SK-N-DZ (cell line): ENCODE measurements at places on chromosomes 7 and 10.

DNA sequence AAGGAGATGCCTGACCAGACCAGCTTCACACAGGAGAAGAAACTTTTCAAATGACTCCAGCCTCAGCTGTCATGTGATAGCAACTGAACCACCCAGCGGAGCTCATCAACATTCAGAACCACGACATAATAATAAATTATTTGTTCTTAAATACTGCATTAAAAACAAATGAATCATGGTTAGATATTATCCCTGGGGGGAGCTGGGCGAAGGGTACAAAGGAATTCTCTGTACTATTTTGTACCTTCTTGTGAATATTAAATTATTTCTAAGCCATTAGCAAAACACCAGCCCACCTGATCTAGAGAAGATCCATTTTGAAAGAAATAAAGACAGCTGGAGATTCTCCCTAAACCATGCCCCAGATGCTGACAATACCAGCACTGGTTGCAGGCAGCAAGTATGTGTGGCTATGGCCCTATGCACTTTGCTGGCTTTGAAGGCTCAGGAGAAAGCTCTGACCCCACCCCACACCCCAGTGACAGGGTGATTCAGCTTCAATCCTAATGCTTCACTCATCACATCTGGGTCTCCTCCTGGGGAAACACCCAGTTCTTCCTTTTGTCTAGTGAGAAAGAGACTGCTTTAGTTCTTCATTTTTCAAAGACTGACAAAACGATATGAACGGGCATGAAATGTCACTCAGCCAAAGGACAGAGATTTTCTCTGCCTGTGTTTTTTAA lies 45.5 kb upstream of the NKX2-3 start:
- no peak for DNase-seq

- no peak for DNase-seq
These were observed 279.2 kb downstream of the MAD1L1 start for GRCh38 chr7:1953199-1954190.

DNA sequence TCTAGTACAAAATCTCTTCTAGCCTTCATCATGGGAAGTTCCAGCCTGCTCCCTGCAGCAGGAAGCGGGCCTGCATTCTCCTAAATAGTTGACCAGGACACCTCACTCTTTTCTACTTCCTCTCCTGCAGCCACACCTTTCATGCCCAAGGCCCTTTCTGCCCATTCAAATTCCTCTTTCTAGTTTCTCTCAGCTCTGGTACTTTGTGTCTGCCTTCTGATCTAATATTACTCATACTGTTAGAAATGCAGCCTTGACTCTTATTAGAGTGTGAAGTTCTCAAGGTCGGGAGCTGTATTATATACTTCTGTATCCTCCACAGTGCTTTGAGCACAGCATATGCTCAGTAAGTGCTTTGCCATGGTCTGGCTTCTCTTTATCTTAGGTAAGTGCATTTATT lies 103.1 kb downstream of the PRKCQ start:
- no peak for DNase-seq

DNA sequence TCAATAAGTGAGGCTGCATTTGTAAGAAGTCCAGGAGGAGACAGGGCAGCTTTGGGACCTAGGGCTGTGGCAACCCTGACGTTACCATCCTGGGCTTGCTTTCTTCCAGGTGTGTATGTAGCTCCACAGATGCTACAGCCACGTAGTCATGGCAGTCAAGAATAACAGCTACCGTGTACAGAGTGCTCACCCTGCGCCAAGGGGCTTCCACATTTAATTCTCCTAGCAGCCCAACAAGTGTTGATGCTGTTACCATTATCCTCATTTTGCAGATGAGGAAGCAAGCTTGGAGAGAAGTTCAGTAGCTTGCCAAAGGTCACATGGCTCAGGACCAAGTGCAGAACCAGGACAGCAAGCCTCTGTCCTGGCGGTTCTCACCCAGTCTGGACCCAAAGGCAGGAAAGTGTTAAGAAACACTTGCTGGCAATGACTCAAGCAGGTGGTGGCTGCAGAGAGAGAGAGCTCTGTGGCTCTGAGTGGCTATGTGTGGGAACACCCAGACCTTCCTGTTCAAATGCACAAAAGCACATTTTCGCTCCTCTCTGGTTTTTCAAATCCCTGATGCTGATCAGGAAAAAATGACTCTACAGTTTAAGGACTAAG lies 89.8 kb downstream of the CREM start:
- no peak for DNase-seq

- DNase-seq, result no peak
These were observed 423.2 kb downstream of the PTPRN2 start for GRCh38 chr7:158164101-158165095.

- DNase-seq, result no peak
These were observed 1.6 kb downstream of the INHBA start for GRCh38 chr7:41701068-41701941.

DNA sequence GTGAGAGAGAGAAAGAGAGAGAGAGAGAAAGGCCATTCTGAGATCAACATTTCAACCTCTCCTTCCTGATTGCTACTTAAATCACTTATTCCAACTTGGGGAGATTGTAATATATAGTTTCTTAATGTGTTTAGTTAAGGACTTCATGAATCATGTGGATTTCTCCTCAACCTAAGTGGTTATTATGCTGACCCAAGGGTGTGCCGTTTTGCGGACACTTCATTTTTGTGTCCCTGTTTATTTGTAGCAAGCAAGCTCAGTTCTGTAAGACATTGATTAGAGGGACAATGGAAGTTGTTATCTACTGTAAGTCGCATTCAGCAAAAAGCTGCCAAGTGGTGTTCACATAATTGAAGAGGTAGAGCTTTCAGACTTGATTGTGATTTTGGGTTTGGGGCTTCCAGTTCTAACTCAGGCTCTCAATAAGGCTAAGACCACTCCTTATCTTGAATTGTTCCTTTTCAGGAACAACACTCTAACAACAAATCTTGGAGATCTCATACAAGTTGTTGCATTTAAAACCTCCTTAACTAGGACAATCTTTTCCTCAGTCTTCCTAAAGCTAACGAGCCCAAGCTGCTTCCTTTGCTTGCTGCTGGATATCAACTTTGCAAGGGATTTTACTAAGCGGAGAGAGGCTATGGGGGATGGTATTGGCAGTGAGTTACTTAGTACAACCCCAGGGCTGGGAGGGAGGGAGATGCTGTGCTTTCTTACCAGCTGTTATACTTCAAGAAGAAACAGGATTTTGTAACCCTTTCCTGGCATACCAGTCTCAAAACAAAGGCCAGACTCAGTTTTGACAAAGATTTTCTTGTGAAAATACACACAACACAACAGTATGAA lies 19.8 kb upstream of the COL1A2 start:
- peak; percentile 24 for DNase-seq

DNA sequence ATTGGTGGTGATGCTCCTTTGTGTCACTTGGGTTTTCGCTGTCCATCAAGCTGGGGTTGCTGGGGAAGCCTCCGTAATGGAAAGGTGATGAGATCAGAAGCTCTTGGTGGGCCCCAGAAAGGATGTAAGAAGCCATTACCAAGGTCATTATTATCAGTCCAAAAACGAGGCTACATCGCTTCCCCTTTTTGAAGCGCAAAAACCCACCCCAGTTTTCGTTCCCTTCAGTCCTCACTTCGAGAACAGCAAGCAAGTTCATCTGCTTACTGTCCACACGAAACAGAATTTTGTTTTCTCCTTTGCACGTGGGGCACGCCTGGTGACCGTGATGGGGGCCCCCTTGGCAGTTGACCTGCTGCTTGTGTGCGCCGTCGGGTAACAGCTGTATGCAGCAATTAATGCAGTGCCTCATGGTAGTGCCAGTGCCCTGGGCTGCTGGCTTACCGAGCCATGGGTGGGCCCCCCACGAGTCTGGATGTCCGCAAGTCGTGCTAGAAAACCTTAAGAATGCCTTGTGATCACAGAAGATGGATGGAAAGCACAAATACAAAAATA lies 47.5 kb downstream of the CHST15 start:
- no peak for DNase-seq

- DNase-seq, result no peak
These were observed 35.9 kb upstream of the CCSER2 start for GRCh38 chr10:84292502-84292901.

GRCh38 chr10:31647861-31648260 lies 280.8 kb downstream of the ARHGAP12 start:
- no peak for DNase-seq

- no peak for DNase-seq
These were observed 40.3 kb downstream of the SGCE start for GRCh38 chr7:94615666-94616065.

DNA sequence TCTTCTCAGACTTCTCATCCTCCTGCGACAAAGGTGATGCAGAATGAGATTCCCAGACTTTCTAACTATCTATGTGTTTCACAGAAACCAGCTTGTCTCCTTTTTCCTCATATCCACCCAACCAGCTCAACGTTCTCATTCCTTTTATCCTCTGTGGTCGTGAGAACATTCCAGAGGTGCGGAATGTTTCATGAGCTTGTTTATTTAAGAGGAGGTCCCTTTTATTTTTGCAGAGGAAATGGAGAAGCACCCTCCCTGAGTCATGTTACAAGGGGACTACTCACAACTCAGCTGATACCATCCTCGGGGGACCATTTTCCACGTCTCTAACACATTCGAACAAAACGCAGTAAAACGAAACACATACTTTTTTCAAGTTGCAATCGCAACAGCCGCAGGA lies 93.2 kb downstream of the ZRANB1 start:
- DNase-seq, result no peak

DNA sequence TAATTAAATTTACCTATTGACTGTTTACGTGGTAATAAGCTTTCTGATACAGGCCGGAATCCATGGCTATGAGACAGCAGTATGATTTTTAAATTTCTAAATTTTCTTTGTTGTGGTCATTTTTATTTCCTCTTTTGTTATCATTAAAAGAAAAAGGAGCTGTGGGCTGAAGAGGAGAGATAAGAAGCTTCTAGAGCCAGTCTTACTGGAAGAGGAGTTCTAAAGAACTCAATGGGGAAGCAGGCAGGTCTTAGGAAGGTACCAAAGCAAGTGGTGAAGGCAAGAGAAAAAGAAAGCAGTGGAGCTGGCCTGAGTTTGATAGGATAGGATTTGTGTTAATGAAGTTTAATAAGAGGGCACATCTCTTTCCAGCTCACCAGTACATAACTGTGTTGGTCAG lies 1187.8 kb downstream of the CNTNAP2 start:
- no peak for DNase-seq

GRCh38 chr7:106421181-106421762 lies 136.5 kb upstream of the NAMPT start:
- DNase-seq, result no peak

GRCh38 chr7:116588225-116588624 lies 63.4 kb downstream of the CAV1 start:
- no peak for DNase-seq

- no peak for DNase-seq
These were observed 270.3 kb downstream of the ELFN1 start for GRCh38 chr7:1940402-1940786.

GRCh38 chr7:93933156-93933555 lies 11.6 kb downstream of the GNG11 start:
- no peak for DNase-seq

- no peak for DNase-seq
These were observed 83.1 kb upstream of the SEMA3A start for GRCh38 chr7:84277628-84278224.

DNA sequence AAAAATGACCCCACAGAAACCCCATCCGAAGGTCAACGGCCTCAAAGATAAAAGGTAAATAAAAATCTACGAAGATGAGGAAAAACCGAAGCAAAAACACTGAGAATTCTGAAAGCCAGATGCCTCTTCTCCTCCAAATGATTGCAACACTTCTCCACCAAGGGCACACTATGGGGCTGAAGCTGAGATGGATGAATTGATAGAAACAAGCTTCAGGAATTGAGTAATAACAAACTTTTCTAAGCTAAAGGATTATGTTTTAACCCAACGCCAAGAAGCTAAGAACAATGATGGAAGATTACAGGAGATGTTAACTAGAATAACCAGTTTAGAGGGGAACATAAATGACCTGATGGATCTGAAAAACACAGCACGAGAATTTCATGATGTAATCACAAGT lies 127.8 kb downstream of the MACC1 start:
- no peak for DNase-seq

- DNase-seq, result no peak
These were observed 424.4 kb downstream of the SDK1 start for GRCh38 chr7:3725155-3726059.
